Stimulated activated CD4-positive, alpha-beta T cell treated with anti-CD3 and anti-CD28 coated beads, Interleukin-12 subunit alpha, Interleukin-12 subunit beta, amount 100 ng/mL, for 24 hours (primary cell): ENCODE measurements at places on chromosomes 3 and 15.

DNA sequence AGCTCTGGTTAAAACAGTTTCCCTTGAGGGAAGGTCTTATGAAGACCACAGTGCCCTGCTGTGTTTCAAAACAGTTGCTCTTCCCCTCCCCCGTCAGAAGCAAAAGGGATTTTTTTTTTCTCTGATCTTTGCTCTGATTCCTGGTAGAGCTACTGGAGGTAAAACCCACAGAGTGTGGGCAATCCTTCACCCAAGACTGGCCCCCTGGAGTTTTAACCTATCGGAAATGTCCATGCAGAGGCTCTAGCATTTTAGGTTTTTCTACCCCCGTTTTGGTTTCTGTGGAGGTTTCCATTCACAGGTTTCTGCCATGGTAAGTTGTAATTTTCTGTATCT is 27.7 kb downstream of the GRM2 start:
- DNase-seq, result no peak

- no peak for DNase-seq
Measured at GRCh38 chr15:36959746-36960145, 140.6 kb downstream of the MEIS2 start.

DNA sequence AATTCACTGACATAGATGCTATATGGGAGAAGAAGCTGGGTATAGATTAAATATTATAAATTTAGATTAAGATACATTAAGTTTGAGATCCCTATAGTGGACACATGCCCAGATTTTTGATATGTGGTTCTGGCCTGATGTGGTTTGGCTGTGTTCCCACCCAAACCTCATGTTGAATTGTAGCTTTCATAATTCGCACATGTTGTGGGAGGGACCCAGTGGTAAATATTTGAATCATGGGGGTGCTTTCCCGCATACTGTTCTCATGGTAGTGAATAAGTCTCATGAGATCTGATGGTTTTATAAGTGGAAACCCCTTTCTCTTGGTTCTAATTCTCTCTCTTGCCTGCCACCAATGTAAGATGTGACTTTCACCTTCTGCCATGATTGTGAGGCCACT is 189.4 kb upstream of the CD96 start:
- no peak for DNase-seq

DNA sequence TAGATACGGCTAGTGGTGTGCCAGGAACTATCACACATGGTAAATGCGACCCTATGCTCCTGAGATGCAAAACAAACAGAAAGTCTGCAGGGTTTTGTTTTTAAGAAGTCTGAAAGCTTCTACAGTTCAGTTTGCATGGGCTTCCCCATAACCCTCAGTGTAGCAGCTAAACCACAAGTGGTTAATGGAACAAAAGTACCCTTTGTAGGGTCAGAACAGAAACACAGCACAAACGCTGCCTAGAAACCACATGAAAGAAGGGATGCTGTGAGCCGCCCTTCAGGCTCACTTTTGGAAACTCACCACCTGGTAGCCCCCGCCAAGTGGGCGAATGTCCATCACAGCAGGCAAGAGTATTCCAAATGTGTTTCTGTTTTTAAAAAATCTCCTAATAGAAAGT is 46.2 kb downstream of the CTDSPL start:
- DNase-seq, result no peak

DNA sequence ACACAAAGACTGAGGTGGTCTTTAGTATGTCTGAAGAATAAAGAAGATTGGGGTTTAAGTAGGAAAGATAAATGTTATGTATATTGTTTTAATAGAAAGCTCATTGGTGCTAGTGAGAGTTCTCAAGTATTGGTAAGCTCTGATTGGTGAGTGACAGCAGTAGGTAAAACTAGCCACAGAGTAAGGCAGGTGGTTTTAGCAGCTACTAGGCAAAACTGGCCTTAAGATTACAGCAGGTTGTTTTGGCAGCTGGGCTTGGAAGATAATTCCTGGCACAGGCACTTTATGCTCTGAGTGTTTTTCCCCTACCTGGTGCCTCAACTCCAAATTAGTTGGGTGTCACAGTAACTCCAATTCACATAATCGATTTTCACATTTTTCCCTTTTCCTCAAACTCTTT is 66.3 kb downstream of the STAG1 start:
- no peak for DNase-seq

DNA sequence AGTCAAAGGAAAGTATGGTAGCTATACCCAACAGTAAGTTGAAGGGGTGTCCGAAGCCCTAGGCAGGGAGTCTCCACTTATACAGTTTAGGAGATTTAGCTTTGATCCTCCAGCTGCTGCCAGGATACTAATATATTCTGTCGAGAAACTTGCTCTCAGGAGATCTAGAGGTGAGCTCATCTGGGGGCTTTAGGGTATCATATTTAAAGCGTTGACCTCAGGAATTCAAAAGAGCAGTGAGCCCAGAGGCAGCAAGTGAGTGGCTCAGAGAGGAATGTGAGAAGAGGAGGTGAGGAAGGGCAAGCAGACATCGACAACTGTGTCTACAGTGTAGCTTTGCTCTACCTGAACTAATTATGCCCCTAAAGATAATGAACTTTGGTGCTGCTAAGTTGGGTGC is 245.1 kb upstream of the LRTM1 start:
- no peak for DNase-seq

- DNase-seq, result no peak
Measured at GRCh38 chr15:51647128-51647562, 24.6 kb upstream of the DMXL2 start.

DNA sequence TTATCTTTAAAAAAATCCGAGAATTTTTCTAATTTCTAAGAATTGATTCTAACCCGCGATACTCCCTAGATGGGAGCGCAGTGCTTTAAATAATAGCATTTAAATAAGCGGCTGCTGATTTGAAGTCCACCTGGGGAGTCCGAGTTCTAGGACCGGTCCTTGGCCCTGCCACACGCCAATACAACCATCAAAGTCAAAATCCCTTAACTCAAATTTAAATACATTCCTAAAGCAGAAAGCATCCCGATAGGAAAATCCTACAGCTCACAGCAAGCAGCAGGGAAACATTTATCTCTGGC is 508 bp upstream of the ECT2 start:
- no peak for DNase-seq

GRCh38 chr15:39326306-39326975 is 254.4 kb upstream of the THBS1 start:
- DNase-seq, result no peak

DNA sequence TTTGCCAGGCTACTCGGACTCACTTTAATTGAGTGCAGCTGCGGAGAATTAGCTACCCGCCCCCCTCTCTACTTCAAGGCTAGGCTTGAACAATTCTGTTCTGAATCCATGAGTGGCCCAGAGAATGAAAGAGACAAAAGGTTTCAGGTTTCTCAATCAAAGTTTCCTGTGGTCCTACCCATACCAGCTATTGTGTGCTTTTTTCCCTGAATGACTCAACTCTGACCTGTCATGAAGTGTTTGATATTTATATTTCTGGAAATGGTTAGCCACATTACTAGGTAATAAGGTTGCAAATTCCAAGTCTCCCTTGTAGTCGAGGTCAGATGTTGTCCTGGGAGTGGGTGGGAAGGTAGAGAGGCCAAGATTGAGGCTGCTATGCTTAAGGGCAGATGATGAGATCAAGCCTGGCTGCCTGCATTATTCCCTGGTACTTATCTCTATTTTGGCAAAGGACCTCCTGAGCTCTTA is 392.7 kb upstream of the TBL1XR1 start:
- DNase-seq, result no peak

- DNase-seq, result no peak
Measured at GRCh38 chr3:110344897-110345767, 726.5 kb upstream of the NECTIN3 start.

DNA sequence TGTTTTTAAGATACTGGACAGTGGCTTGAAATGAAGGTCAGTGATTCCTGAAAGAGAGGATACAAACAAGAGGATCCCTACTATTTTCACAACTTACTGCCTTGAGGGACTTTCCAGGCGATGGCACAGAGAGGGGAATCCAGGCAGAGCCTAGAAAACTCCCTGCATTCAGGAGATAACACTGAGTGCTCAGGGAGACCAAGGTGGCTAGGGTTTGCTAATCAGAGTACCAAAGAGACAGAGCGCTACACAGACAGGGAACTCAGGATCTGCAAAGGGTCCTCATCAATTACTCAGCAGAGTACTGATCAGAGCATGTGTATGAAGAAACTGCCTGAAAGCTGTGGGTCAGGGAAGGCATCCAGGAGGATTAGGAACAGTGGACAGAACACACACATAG is 11.7 kb upstream of the MRPS22 start:
- no peak for DNase-seq

DNA sequence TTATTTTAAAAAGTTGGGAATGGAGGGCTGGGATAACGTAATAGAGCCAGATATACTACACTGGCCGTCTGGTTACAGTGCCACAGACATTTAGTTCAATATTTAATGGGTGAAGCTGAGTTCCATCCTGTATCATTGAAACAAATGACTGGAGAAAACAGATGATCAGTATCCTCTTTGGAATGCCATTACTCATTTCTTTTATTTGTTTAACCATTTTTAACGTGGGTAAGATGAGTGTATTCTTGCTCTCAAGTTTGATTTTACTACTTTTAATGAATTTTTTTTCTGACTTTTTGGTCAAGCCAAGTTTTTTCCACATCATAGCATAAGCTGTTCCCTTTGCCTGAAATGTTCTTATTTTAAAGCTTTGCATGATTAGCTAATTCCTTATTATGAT is 53.9 kb upstream of the GRM7 start:
- DNase-seq, result no peak

GRCh38 chr3:31695280-31696008 is 162.7 kb downstream of the STT3B start:
- no peak for DNase-seq

DNA sequence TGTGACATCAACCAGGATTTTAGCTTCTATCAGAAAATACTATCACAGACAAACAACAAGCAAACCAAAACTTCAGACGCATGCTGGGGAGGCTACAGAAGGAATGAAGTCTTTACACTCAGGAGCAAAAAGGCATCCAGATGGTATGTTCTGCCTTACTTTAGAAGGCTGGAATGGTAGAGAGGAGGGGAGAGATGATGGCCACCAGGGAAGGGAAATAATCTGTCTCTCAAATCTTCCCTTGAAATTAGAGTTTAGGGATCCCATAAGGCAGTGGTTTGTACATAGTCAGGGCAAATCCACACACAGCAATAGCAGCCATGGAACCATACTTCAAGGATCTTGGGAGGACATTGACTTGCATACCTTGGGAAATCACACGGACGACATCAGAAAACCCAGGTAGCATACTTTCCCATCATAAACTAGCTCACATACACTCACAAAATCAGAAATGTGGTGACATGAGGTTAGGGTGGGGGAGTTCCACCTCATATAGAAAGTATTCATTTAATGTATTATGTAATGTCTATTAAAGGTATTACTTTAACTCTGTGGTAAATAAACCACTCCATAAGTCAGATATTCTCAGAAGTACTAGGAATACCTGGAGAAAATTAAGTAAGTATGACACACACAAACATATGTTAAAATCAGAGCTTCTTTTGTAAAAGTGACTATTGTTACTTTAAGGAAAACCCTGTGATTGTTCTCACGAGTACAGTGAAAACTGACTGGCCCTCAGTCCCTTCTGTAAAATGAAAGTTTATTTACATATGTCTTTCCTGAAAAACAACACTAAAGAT is 9.4 kb downstream of the BTLA start:
- no peak for DNase-seq

DNA sequence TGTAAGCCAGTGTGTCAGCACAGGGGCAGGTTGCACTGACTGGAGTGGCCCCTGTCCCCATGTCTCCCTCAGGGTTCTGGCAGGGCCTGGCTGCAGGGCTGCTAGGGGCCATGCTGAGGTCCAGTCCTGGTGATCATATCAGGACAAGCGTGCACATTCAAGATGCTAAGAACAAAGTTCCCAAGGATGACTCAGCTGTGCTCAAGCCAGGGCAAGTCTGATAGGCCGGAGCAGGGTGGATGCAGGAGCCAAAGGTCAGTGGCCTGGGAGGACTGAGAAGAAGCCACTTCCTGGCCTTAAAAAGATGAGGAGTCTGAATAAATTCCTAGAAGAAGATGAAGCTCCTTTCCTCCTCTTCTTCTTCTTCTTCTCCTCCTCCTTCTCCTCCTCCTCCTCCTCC is 353.2 kb downstream of the AGBL1 start:
- no peak for DNase-seq

DNA sequence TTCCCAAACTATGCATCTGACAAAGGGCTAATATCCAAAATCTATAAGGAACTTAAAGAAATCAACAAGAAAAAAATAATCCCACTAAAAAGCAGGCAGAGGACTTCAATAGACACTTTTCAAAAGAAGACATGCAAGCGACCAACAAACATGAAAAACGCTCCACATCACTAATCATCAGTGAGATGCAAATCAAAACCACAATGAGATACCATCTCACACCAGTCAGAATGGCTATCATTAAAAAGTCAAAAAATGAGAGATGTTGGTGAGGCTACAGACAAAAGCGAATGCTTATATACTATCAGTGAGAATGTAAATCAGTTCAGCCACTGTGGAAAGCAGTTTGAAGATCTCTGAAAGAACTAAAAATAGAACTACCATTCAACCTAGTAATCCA is 20.2 kb downstream of the CFAP44 start:
- no peak for DNase-seq

GRCh38 chr3:133038089-133038730 is at the start of gene TMEM108:
TSS of gene TMEM108 (plus strand) at chr3:133038391.
- DNase-seq, result no peak

GRCh38 chr3:127978636-127979035 is 63.6 kb downstream of the KBTBD12 start:
- DNase-seq, result no peak

DNA sequence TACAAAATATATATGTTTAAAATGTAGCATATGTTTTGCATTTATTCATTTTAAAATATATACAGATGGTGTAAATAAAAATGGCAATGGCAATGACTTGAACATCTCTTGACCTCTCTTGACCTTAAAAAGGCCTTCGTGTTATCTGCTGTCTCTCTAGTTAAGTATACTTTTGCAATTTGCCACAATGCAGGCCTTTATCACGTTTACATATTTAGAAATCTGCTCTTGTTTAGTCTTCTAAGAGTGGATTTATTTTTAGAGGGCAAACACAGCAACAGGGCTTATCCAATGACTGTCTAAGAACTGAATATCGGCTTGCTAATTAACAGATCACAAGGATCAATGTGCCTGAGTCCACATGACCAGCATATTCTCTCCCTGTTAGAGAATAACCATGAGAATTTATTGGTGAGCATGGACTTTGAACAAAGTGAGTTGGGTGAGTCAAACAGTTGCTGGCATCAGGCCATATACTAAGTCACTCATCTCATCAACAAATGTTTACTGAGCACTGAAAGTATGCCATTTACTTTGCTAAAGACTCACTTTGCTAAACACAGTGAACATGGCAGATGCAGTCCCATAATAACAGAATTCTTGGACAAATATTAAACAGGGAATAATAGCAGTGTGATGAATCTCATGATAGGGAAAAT is 48.2 kb downstream of the MDFIC2 start:
- DNase-seq, result no peak

GRCh38 chr3:7977245-7978086 is 524.2 kb upstream of the LMCD1 start:
- DNase-seq, result no peak

- no peak for DNase-seq
Measured at GRCh38 chr3:25235031-25235430, 193.0 kb upstream of the RARB start.

- no peak for DNase-seq
Measured at GRCh38 chr3:6601374-6601773, 259.5 kb upstream of the GRM7 start.
